ENCODE measurements at places on chromosomes 4 and X. TPM values are rescaled to one million over a fixed set of nuclear protein-coding genes. Genes with fewer than 3 reads are reported as not detected.

Gene FRAS1
- not detected for total RNA-seq

Gene YY2
- 2.4 TPM for total RNA-seq

Gene ZMAT1
- total RNA-seq: 1.6 TPM

Gene MYOZ2
- not detected for total RNA-seq

Gene RTL5
- 0.07 TPM for total RNA-seq

Gene FRG2
- not detected for total RNA-seq

Gene CRLF2
- total RNA-seq: 9.8 TPM

Gene GSX2
- total RNA-seq: not detected

Gene HERC5
- total RNA-seq: 57.7 TPM

Gene TRIM75
- not detected for total RNA-seq

Gene STARD8
- total RNA-seq: 2.1 TPM

Gene VCX2
- not detected for total RNA-seq

Gene PNMA6A
- 0.74 TPM for total RNA-seq

Gene VEGFD
- total RNA-seq: not detected

All from T-helper 1 cell treated with Interleukin-12 subunit alpha and Interleukin-12 subunit beta and Interleukin-4 antibody, amounts not matched to agents 30 ng/mL and 1 ng/mL, for 36 hours (primary cell).